ENCODE measurements at places on chromosomes 12 and 14. TPM values are rescaled to one million over a fixed set of nuclear protein-coding genes. Genes with fewer than 3 reads are reported as not detected.

GRCh38 chr14:93200553-93200952, 6.3 kb downstream of the GON7 start:
- DNase-seq = no peak

DNA sequence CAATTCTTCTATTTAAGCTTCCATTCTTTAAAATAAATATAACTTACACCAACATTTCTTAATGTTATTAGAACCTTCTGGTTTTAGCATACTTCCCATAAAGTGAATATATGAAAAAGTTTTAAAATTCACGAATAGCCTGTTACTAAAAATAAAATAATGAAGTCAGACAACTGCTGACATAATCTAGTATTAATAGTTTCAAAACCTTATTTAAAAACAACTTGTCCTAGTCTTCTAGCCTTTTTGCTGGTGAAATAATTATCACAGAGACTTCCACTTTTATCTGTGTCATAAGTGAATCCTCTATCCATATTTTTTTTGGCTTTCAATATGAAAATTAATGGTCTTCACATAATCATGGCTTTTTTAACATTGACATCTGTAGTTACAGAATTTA, 93.8 kb upstream of the MON2 start:
- no peak for DNase-seq

- no peak for DNase-seq
Observed at GRCh38 chr14:47044841-47045240, 393.3 kb upstream of the RPL10L start.

GRCh38 chr12:68154779-68155178, 4.8 kb downstream of the IFNG start:
- no peak for DNase-seq

DNA sequence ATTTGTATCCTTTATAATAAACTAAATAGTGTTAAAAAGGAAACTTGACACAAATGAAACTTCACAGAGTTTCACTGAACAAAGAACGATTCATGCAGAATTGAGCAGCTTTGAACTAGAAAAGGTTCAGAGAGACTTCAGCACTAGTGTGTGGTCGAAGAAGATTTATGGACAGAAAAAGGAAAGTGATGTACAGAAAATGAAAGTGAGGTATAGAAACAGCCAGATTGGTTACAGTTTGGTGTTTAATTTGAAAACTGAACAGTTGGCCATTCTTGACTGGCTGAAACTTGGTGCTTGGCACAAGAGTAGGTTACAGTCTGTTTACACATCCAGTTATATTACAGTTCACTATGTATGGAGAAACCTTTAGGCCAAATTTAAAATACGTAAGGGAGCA, 207.1 kb downstream of the GALC start:
- no peak for DNase-seq

DNA sequence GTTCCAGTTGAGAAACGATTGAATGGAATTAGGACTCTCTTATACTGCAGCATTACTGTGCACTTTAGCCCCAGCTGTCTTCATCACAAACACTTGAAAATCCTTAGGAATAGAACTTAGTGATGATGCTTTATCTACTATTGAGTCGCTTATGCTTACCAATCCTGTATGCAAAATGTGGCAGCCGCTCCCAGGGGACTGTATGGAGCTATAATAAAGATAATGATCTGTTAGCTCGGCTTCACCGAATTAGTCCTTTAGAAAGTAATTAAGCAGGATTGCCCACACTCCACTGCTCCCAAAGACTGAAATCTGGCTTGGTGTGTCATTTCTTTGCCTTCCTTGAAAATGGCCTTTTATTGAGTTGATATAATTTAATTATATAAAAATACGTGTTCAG, 10.6 kb downstream of the EML1 start:
- DNase-seq = no peak

GRCh38 chr14:79645753-79646362, 565.4 kb downstream of the DIO2 start:
- DNase-seq = no peak

GRCh38 chr14:72154645-72155378, 222.6 kb downstream of the RGS6 start:
- no peak for DNase-seq

DNA sequence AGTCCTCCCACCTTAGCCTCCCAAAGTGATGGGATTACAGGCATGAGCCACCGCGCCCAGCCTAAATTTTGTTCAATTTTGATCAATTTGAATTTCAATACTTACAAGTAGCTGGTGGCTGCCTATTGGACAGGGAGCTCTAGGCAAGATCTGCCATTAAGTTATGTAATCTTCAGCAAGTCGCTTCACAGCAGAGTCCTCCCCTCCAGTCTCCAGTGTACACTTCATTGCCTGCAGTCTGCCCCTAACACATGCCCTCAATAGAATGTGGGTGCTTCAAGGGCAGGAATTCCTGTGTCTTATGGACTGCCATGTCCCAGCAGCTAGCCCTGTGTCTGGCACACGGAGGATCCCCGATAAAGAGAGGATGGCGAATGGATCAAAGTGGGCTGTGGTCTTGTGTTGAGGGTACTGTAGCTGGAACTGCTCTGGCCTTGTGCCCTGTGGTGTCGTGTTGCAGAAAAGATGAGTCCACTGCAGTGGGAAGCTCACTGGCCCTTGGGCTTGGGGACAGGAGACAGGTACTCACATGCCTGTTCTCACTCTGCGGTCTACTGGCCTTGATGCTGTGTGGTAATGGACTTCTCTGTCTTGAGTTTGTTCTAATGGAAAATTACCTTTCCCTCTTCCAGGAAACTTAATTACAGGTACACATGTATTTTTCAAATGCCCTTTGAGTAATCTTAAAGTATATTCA, 67.6 kb downstream of the TECPR2 start:
- DNase-seq = no peak

- DNase-seq = no peak
Observed at GRCh38 chr12:130424858-130425697, 87.4 kb downstream of the PIWIL1 start.

- DNase-seq = no peak
Observed at GRCh38 chr14:86815341-86815740, 1177.6 kb downstream of the GALC start.

- no peak for DNase-seq
Observed at GRCh38 chr12:76586764-76587395, 27.3 kb upstream of the OSBPL8 start.

- DNase-seq = no peak
Observed at GRCh38 chr14:64786296-64787149, 82.3 kb downstream of the PLEKHG3 start.

DNA sequence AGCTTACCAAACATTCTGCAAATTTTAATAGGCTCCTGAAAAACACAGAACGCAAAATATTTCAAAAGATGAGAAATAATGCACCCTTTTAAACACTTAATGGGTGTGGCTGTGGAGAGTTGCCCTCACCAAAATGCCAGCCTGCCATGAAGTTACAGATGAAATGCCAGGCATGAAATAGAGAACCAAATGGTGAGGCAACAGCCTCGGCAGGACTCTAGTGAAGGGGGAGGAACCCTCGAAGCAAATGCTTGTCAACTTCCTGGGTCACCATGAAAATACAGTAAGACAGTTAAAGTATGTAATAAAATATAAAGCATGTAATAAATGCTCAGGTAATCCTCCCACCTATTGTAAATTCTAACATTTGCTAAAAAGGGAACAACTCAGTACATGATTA, 24.1 kb downstream of the DUSP16 start:
- no peak for DNase-seq

DNA sequence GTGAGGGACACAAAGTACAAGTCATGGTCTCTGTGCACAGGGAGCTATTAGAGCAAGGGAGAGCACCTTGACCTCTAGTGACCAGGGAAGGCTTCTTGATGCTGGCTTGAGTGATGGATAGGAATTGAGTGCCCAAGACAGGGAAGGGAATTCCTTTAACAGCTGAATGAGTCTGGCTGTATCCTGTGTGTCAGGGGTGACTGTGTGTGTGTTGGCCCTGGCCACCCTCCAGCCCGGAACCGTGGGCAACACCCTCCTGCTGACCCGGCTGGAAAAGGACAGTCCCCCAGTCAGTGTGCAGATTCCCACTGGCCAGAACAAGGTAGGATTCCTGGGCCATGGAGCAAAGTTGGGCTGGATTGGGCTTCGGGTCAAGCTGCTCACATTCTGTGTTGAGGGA, 5.5 kb upstream of the PFDN5 start:
- DNase-seq = no peak

GRCh38 chr14:77139022-77139421, 2.6 kb downstream of the ZDHHC22 start:
- no peak for DNase-seq

DNA sequence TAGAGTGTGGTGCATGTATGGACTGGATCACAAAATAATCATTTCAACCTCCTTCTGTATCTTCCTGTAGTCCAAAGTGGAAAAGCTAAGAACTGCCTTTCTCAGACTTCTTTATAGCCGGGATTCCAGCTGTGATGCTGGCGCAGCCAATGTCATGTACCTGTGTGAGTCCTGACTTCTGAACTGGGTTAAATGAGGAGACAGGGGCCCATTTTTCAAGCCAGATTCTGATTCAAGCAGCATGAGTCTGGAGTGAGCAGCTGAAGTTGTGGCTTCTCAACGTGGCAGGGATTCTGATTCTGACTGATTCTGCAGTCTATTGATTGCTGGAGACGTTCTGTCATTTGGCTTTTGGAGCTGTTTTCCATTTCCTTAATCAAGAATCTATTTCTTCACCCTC, 111.2 kb downstream of the ST8SIA1 start:
- DNase-seq = no peak

GRCh38 chr14:102799684-102800562, 22.7 kb downstream of the TRAF3 start:
- no peak for DNase-seq

DNA sequence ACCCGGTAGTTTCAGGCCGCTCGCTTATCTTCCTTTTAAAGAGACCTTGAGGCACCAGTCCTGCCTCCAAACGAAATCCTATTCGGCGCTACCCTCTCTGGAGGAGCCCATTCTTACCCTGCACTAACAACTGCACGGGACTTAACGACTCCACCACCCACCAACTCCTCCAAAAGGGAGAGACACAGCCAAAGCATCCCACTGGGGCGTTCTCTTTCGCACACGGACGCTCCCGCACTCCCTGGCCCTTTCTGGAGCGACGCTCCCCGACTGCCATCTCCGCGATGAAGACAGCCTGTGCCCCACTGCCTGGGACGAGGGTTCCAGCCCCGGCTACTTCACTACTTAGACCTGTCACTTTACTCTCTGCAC, 650 bp downstream of the GALC start:
- peak; percentile 19 for DNase-seq

DNA sequence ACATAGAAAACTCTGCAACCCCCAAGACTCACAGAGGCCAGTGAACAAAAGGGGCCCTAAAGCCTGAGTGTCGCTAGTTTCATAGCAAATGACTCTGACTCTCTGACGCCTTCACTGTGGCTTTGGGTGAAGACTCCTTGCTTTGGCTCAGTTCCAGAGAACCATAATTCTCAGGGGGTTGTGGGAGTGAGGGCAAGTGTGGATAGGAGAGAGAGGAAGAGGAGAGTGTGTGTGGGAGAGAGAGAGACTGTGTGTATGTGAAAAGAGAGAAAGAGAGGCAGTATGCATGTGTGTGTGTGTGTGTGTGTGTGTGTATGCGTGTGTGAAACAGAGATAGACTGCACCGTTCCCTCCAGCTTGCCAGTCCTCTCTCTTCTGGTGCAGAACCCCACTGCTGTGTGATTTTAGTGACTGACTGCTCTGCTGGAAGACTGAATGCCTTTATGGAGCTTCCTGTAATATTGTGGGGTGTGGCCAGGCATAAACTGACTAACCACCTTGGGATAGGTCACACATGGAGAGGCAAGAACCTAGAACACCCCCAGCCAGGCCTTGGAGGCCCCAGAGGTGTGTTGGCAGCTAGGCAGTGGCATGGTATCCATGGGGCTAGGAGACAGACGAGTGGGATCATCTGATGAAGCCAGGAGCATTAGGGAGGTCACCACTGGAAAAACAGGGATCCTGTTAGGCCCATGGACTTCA, 45.9 kb upstream of the STXBP6 start:
- DNase-seq = no peak

DNA sequence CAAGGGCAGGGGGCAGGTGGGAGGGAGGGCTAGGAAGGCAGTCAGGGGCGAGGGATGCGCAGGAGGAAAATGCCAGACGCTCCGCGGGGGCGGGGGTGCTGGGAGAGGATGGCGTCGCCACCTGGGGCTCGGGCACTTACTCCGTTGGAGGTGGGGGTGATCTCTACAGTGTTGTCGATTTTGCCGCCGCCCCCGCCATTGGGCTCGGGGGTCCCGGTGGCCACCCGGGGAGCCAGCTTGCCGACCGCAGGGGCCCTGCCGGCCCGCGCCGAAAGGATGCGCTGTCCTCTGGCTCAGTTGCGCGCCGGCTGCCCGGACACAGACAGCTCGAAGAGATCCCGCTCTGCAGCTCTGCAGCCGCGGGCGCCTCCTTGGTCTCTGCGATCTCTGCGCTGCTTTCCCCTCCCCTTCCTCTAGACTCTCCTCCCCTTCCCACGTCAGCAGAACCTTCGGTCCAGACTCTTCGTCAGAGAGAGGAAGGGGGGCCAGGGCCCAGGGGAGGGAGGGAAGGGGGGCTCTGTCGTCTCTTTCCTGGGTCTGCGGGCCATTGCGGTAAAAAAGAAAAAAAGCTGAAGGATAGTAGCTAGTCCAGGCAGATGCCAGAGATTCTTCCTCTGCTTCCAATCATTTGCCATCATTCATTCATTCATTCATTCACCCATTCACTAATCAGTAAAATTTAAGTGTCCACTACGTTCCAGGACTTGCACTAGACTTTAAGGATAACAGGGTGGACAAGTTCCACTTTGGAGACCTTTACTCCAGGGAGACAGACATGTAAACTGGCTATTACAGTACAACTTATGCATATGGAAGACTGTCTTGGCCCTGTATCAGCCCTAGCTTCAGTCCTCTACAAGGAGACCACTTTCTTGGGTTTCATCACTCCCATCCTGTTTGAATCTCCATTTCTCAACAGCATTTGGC, at the start of gene SLC22A17:
TSS of gene SLC22A17 (minus strand) at position 382 of the 927 bp plus-strand sequence.
- DNase-seq = peak; percentile 78

The PRB2 gene
- not detected for total RNA-seq

The INHBC gene
- total RNA-seq = 0.31 TPM

The TSPAN8 gene
- total RNA-seq = not detected

The CCNT1 gene
- total RNA-seq = 50.4 TPM

The AQP2 gene
- not detected for total RNA-seq

The ACOT4 gene
- total RNA-seq = 1.5 TPM

The RTL1 gene
- total RNA-seq = 8.8 TPM

Data from mesothelial cell of epicardium (in vitro differentiated cells).